ENCODE measurements at places on chromosomes 4 and X.

DNA sequence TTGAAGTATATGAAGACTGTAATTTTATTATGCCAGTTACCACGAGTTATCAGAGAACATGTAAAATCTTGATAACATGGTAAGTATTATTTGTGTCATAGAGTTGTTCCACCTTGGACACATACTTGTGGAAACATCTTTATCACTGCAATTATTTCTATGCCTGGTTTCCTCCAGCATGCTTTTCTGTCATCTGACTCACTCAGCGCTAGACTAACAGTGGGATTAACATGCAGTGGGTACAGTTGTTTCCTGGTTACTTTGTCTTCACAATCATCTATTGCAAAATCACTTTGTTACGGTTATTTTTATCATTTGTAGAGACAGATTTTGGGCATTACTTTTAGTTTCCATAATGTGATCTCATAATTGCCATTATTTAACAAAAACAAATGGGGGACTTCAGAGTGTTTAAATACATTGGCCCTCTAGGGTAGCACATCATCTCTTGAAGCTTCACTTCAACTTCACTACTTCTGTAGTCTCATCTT, at the start of gene STATH:
Gene STATH (plus strand): TSS at position 441 of the 491 bp plus-strand sequence. CDS start 2,472 bp downstream, outside the sequence.
- no peak for DNase-seq

GRCh38 chrX:153824348-153824747, 6.0 kb downstream of the PDZD4 start:
- DNase-seq, result no peak

DNA sequence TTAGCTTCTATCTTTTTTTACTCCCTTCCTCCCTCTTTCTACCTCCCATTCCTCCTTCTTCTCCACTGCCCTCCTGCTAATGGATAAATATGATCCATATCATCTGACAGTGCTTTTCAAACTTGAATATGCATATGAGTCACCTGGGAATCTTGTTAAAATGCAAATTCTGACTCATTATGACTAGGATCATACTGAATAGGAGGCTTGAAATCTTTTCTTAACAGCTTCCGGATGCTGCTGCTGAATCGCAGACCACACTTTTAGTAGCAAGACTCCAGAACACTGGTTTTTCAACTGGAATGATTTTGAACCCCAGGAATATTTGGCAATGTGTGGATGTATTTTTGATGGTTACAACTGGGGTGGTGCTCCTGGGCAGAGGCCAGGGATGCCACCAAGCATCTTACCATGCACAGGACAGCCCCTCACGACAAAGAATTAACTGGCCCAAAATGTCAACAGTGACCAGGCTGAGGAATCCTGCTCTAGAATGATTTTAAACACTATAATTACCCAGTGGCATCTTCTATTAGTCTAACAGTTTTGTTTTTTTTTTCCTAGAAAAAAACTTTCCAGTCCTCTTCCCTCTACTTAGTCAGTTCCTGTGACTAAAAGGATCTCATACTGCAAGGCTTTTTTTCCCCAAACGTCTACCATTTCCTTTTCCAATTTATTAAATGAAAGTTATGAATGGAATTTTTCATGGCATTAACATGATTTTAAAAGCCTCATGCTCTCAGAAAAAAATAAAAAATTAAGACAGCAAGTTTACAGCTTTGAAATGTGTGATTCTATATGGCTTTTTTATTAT, 10.6 kb upstream of the PYURF start:
- no peak for DNase-seq

GRCh38 chr4:127309369-127310102, 323.2 kb upstream of the INTU start:
- DNase-seq, result no peak

- no peak for DNase-seq
Observed at GRCh38 chr4:143701365-143701764, 890 bp upstream of the FREM3 start.

DNA sequence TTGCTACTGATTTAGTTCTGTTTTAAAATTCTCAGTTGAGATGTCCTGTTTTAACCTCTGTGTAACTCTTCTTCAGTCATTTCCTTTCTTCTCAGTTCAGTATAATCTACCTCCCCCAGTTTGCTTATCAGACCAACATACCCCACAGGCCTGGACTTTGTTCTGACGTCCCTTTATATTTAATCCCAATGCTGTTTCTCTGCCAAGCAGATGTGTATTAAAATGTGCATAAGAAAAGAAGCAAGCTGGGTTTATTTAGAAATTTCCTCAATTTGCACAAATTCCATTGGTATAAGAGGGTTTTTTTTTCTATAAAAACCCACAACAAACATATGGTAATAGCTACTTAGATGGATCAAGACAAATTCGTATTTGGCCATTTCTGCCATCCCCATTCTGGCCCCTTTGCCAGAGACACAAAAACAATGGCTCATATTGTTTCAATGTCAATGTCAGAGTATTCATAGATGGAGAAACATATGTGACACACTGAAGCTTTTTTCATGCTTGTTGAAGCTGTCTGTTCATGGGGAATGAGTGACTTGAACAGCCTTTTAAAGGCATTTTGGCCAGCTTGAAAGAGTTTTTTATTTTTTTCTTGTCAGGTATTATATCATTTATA, 24.5 kb downstream of the HCCS start:
- no peak for DNase-seq

- DNase-seq, result no peak
Observed at GRCh38 chr4:18106620-18107019, 85.1 kb upstream of the LCORL start.

GRCh38 chr4:114875630-114876029, 237.8 kb downstream of the NDST4 start:
- DNase-seq, result no peak

DNA sequence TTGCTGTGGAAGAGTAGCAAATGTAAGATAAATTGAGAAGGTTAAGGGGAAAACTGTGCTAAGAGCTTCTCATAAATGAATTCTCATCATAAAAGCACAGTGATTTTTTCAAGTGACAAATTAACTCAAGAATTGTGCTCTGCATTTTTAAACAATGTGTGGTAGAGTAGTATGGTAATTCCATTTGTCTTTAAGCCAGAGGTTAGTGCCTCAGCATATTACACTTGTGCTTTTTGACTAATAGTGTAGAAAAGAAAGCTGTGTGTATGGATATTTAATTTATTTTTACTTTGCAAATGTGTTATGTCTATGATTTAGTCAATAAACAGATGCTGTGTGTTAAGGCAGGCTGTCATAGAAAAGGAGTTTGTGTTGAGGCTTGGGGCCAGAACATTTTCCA, 61.0 kb downstream of the FHIP1A start:
- DNase-seq, result no peak

GRCh38 chr4:2036327-2036726, 22.8 kb upstream of the NAT8L start:
- DNase-seq, result no peak

DNA sequence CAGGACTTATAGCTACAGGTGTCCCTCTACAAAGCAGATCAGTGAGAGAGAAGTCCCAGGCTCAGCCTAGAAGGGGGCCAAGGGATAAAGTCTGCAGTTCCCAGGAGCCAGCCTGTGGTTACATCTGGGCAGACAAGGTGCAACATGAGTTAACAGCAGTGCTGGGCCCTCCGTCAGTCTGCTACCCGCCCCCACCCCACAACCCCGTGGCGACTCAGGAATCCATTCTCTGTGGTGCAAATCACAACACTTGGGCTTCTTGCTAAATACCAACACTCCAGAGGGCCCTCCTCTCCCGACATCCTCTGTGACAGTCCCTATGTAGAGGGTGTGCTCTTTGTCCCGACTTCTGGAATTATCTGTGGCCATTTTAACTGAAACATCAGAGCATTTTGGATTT, 13.8 kb downstream of the GPM6B start:
- no peak for DNase-seq

DNA sequence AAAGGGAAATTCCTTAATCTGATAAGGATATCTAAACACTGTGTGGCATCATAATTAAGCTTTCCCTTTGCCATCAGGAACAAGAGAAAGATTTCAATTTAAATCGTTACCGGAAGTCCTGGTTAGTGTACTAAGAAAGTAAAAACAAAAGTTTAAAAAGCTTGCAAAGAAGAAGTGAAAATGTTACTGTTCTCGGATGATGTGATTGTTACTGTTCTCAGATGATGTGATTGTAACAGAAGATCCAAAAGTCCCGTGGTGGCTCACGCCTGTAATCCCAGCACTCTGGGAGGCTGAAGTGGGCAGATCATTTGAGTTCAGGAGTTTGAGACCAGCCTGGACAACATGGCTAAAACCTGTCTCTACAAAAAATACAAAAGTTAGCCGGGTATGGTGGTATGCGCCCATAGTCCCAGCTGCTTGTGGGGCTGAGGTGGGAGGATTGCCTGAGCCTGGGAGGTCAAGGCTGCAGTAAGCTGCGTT, 62.5 kb downstream of the RGS12 start:
- no peak for DNase-seq

DNA sequence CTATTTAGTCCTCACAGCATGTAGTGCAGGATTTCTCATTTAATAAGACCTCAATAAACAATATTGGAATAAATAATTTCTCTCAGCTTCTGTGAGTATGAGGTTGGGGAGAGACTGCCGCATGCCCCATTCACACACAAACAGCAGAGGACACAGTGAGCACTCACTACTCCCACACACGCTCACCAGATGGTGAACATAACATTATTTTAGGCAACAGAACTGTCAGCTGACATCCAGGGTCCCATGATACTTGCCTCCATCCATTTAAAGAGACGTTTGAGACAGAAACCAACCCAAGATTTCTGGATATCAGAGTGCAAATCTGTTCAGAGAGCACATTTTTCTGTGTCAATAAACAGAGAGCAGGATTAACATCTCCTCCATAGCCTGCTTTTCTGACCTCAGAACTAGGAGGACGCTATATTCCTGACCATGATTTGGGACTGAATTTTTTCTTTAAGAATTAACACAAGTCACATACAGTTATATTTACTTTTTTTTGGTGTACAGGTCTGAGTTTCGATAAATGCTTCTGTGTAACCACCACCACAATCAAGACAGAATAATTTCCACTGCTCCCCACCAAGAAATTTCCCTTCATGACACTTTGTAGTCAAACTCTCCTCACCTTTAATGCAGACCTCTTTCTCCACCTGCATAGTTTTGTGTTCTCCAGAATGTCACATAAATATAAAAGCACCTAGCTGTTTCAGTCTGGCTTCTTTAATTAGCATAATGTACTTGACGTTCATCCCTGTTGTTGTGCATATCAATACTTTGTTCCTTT, 16.7 kb downstream of the GPRIN3 start:
- DNase-seq, result no peak

DNA sequence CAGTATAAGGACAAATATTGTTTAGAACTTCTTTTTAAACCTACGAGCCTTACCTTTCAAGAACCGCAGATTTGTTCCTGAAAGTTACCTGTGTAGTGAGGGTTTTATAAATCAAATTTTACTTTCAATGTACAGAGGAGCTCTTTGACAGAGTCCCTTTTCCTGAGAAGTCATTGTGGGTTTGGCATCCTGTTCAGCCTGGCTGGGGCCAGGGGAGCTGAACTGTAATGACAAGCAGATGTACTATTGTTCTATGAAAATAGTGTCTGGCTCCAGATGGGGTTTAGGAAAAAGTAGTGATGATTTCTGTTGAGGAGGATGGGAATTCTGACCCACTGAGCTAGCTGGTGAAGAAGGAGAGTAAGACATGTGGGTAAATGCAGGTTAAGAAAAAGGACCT, 196.2 kb upstream of the PGRMC2 start:
- DNase-seq, result no peak

GRCh38 chr4:81665045-81665444, 193.3 kb upstream of the RASGEF1B start:
- DNase-seq, result no peak
